ENCODE measurements at places on chromosomes 3 and 15. TPM values are rescaled to one million over a fixed set of nuclear protein-coding genes. Genes with fewer than 3 reads are reported as not detected.
A peak's percentile ranks its signal among the peaks of the same experiment; 100 is the strongest.

DNA sequence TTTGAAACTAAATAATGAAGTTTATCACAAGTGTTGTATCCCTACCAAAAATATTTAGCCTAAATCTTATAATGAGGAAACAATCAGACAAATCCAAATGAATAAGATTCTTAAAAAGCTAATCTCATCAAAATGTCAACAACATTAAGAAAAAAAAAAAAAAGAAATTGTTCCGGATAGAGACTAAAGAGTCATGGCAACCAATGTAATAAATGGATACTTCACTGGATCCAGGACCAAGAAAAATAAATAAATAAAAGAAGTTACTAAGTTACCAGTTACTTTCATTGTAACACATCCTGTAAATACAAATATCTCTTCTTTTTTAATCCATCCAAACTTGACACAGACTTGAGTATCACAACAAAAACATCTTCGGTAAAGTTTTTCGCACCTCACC is 607 bp downstream of the MRPL47 start:
- no peak for DNase-seq

GRCh38 chr3:28476764-28477163 is 128.1 kb upstream of the AZI2 start:
- no peak for DNase-seq

CD80 gene
- 2.2 TPM for total RNA-seq

DNA sequence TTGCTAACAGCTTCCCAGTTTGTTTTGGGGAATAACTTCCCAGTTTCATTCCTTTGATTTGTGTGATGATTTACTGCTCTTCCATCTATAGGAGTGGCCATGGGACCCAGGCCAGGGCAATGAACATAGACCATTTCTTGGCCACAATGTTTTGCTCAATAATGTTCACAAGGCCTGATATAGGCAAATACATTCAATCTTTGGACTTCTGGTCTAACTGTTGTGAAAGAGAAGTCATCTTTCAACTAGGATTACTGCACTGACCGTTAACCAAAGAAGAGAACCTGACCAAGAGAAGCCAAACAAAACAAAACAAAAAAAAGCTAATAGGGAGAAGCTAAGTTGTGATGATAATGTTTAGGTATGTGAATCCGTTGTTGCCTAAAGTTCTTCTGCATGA is 221.8 kb upstream of the SUCLG2 start:
- DNase-seq, result no peak

GRCh38 chr15:85422607-85423006 is 42.2 kb downstream of the AKAP13 start:
- no peak for DNase-seq

- DNase-seq, result no peak
These were observed 47.5 kb downstream of the ACAP2 start for GRCh38 chr3:195395208-195395816.

LSAMP gene
- 23.5 TPM for total RNA-seq

GRCh38 chr3:100470951-100471350 is 21.5 kb upstream of the TMEM45A start:
- DNase-seq, result no peak

- no peak for DNase-seq
These were observed 19.6 kb downstream of the DYNC1LI1 start for GRCh38 chr3:32551087-32551486.

GRCh38 chr3:189727898-189728297 is 96.7 kb downstream of the TP63 start:
- no peak for DNase-seq

DNA sequence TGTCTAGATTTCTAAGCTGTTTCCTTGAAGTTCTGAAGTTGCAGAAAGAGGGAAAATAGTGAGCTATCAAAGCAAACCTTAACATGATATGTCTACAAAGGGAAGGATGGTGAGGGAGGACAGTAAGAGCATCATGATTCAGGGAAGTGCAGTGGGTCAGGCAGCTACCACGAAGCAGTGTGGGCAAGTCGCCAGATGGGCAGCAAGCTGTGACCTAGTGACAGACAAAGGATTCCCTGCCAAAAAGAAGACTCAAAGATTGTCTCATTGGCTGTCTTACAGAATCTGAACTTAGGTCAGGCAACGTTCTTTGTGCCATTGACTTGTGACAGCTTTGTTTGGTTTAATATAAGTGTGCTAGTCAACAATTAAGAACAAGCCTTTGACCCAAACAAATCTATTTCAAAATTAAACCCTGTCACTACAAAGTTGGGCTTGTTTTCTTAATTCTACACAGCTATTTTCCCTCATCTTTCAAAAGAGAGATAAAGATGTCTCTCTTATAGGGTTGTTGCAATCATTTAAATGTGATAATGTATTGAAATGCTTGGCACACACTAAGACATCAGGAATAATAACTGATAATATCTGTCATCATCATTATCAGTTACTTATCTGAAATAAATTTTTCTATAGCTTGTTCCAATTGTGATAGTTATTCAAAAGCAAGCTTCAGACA is 153.3 kb downstream of the ECT2 start:
- DNase-seq, result no peak

RTP1 gene
- total RNA-seq, result not detected

- no peak for DNase-seq
These were observed 621.8 kb downstream of the MECOM start for GRCh38 chr3:169041677-169042171.

DNA sequence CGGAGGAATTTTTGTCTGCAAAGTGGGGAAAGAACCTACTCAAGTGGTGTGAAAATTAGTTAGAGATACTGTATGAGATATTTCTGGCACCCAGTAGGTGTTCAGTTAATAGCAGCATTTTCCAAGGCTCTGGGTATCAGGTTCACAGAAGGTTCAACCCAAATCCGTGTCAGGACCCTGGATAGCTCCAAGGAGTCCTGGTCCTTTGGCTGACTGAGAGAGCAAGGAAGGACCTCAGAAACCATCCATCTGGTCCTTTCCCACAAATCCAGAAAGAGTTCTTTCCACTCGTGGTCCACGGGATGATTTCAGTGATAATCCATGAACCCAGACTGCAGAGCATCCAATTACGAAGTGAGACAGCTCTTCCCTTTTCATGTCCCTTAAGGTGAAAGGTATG is 51.4 kb downstream of the SLC6A11 start:
- DNase-seq, result no peak

DNA sequence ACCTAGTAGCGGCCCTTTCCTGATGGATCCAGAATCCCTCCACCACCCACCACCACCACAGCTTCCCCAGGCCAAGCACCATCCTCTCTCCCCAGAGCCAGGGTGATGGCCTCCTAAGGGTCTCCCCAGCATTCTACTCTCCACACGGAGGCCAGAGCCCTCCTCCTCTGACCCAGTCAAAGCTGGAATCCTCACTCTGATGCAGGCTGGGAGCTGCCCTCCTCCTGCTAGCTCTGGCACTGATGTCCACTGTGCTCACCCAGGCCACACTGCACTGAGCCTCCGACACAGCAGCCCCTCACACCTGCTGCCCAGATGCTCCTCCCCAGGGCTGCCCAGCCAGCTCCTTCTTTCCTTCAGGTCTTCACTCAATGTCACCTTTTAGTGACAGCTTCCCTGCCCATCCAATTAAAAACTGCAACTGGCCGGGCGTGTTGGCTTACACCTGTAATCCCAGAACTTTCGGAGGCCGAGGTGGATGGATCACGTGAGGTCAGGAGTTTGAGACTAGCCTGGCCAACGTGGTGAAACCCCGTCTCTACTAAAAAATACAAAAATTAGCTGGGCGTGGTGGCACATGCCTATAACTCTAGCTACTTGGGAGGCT is 21.0 kb downstream of the XXYLT1 start:
- DNase-seq, result peak; percentile 62

DNA sequence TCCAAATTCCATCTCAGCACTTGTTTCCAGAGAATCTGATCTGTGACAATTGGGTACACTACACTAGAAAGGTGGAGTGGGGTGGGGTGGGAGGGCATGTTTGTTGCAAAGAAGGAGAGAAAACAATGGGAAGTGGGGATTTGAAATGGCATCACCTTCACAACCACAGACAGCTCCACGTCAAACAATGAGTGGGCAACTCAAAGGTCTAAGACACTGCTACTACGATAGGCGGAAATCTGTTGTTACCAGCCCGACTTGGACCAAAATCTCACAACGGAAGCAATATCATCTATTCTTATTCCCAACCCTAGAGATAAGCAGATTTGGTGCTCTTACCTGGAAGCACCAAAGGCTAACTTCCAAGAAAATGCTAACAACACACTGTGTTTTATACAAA is 3.3 kb downstream of the CYP19A1 start:
- DNase-seq, result no peak

DNA sequence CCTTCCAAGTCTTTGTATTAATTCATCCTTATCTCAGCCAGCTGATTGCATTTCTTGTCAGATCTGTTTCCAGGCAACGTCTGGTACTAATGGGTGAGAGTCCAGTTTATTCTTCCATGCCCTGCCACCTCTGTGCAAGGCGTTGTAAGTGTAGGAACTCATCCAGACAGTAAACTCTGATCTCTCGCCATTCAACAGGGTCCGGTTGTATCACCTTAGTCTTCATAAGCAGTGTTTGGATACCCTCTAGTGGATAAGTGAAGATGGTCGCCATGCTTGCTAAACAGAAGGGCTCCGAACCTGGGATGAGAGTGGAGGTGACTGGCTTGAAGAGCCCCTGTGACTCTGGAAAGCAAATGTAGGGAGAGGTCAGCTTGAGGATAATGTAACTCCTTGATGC is 51.6 kb upstream of the CMTM7 start:
- DNase-seq, result no peak

TGM5 gene
- total RNA-seq, result not detected

CCR8 gene
- not detected for total RNA-seq

DNA sequence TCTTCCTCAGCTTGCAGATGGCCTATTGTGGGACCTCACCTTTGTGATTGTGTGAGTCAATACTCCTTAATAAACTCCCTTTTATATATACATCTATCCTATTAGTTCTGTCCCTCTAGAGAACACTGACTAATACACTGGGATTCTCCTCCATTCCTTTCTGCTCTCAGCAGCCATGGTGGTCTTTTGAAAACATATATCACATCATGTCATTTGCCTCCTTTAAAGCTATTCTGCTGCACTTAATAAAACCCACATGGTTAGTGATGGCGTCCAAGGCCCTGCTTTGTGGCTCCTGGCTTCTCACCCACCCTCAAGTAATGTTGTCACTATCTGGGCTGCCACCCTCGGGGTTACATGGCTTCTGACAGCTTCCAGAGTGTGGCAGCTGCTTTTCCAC is 169.5 kb downstream of the CADPS start:
- DNase-seq, result no peak

DNA sequence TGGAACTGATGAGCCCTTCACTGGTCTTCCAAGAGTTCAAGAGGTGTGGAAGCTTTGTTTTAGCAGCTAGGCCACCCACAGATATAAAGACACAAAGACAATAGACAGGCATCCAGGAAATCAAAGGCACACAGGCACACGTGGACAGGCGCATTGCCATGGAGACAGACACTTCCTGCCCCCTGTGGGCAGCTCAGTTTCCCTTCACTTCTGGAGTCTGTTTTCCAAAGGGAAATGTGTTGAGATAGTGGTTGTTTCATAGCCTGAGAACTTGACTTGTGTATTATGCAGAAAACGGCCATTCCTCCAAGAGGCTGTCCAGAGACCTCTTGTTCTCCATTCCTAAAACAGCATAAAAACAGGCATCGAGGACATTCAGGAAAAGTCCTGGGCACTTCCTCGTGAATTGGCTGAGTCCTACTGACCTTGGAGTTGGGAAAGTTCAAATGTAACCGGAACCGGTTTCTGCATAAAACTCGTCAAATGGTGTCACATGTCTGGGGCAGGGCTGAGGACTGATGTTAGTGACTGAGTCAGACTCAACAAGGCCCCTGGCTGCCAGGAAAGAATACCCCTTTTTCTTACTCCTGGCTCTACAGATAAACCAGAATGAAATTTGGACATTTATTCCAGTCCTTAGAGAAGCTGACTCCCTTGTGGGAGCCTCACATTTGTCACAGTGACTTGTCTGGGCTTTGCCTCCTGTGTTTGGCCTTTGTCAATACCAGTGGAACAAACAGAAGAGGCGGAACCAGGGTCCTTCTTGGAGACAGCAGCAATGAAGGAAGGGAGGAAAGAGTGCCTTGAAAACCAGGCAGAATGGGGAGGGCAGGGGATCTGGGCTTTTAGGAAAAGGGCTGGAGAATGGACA is 1.3 kb downstream of the ALPK3 start:
- DNase-seq, result no peak

GRCh38 chr15:39747326-39747725 is 35.3 kb downstream of the FSIP1 start:
- no peak for DNase-seq

DNA sequence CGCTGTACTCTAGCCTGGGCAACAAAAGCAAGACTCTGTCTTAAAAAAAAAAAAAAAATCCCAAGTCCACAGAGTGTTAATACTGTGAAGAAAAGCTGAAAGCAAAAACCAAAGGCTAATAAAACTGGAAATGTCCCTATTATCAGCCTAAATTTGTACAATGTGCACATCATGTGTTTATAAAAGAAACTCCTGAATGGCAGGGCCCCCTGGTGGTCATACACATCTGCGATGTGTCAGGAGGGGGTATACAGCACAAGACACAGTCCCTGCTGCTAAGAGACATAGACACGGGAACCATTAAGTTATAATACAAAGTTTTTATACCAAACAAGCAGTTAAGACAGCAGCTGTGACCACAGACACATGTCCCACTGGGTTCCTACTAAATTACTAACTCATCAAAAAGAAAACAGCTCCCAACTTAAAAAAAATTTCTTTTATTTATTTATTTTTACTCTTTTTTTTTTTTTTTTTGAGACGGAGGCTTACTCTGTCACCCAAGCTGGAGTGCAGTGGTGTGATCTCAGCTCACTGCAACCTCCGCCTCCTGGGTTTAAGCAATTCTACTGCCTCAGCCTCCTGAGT is 31.0 kb downstream of the IDH2 start:
- DNase-seq, result peak; percentile 90

- DNase-seq, result no peak
These were observed 7.9 kb downstream of the P4HTM start for GRCh38 chr3:48997714-48998637.

- DNase-seq, result no peak
These were observed 104.4 kb downstream of the HERC1 start for GRCh38 chr15:63729115-63729884.
